ENCODE measurements at places on chromosomes 7 and 10.

DNA sequence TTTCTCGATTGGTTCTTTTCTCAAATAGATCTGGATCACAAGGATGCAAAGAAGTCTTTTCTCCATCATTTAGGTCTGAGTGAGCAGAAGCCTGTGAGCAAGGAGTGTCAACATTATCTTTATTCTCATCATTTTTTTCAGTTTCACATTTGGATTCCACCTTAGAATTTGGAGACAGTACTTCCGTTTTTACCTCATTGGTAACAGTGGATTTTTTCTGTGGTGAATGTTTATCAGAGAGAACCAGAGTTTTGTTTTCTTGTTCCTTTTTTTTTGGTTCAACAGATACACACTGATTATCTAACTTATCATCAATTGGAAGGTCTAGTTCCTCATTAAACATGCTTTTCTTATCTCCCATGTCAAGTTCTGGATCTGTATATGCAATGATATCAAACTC, 151.3 kb downstream of the GALNT11 start:
- DNase-seq, result no peak

DNA sequence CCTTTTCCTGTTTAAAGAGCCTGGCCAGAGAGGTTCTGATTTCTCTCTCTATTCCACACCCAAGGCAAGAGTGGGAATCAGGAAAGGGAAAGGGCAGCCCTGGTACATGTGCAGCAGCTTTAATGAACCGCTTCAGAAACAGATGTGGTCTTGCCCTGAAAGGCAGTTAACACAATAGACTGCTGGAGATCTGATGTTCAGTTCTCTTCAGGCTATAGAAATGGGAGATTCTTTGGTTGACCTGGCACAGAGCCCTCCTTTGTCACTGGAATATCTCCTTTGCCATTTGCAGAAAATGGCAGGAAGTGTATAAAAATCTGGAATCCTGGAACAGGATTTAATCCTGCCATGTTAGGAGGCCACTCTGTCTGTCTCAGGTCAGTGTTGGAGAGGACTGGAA, 36.3 kb upstream of the EXOC6 start:
- DNase-seq, result no peak

DNA sequence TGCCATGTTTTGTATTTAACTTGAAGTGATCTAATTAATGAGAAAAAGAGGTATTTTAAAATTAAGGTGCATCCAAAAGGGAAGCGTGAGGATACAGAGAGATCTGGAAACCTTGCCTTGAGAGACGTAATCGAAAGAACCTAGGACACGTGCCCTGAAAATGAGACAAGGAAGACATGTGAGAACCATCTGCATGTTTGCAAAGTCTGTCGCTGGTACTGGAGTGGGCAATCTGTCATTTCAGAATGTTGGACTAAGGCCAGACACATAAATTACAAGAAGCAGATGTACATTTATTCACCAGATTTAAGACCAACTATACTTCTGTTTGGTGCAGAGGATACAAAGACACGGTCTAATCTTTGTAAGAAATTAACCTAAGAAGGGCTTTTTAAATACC, 9.2 kb downstream of the AGR2 start:
- no peak for DNase-seq

GRCh38 chr7:152583006-152583405, 92.9 kb downstream of the XRCC2 start:
- no peak for DNase-seq

DNA sequence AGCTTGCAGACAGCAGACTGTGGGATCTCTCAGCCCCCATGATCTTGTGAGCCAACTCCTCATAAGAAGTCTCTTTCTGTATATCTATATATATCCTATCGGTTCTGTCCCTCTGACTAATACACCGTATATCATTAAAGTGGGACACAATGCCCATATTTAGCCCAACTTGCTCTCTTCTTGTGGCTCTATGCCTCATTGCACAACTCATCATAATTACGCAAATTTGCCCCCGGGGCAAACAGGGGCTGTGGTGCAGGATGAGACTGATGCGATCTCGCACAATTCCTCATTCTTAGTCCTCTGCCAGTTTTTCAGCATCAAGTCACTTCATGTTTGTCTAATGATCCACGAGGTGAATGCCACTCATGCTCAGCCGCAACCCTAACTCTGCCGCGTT, 183.2 kb downstream of the PRPF18 start:
- DNase-seq, result no peak

DNA sequence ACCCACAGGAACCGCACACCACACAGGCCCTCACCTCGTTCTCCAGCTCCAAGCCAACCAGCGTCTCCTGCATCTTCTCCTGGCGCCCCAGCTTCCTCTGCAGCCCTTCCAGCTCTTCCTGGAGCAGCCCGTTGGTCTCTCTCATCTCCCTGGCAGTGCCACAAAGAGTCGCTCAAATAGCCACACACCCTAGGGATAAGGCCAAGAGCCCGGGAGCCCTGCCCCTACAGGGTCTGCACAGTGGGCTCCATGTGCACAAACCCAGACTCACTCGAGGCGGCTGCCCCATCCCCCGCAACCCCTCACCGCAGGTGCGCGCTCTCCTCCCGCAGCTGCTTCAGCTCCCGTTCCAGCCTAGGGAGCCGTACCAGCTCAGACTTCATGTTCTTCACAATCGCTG, 16.9 kb downstream of the MAD1L1 start:
- DNase-seq, result no peak

- no peak for DNase-seq
These were observed 115.2 kb downstream of the ZNF37A start for GRCh38 chr10:38209332-38209731.
